ENCODE measurements at places on chromosomes 12 and 14. TPM values are rescaled to one million over a fixed set of nuclear protein-coding genes. Genes with fewer than 3 reads are reported as not detected.

Gene GLS2
- total RNA-seq: 3.1 TPM

Gene KRT72
- total RNA-seq: 0.10 TPM

Gene FAM216A
- total RNA-seq: 24.4 TPM

Gene LRTM2
- 1.4 TPM for total RNA-seq

Gene SPIC
- total RNA-seq: not detected

Gene INSM2
- total RNA-seq: 1.5 TPM

Gene PSMC1
- total RNA-seq: 139 TPM

Gene VASH1
- total RNA-seq: 26.3 TPM

Gene RD3L
- not detected for total RNA-seq

Gene PLCZ1
- 0.33 TPM for total RNA-seq

Gene COL2A1
- total RNA-seq: 56.7 TPM

- DNase-seq: no peak
Measured at GRCh38 chr14:103641161-103641560, 12.2 kb downstream of the KLC1 start.

GRCh38 chr12:22656376-22656775 is 31.4 kb downstream of the ETNK1 start:
- no peak for DNase-seq

DNA sequence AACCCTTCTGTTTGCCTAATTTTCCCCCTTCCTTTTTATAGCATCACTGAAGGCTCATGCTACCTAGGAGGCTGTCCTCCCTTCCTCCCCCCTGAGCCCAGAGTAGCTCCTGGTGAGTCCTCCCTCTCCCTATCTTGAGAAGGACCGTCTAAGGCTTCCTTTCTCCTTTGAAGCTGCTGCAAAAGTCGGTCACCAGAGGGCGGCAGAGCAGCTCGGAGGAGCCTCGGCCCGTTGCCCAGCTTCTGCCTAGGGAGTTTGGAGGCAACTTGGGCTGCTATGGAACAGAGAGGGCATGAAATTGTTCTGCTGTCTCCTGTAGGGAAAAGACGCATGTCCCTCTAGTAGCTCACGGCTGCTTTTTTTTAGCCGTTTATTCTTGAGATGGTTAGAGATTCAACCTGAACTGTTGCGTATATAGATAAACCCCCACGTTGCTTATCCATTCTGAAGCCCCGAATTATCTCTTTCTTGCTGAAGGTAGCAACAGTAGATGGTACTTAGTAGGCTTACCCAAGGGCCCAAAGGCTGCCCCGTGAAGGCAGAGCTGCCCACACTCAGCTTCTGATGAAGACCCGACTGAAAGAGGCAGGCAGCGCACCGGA is 5.7 kb downstream of the WNT5B start:
- no peak for DNase-seq

- peak; percentile 23 for DNase-seq
Measured at GRCh38 chr12:109387425-109388166, 39.9 kb downstream of the MYO1H start.

DNA sequence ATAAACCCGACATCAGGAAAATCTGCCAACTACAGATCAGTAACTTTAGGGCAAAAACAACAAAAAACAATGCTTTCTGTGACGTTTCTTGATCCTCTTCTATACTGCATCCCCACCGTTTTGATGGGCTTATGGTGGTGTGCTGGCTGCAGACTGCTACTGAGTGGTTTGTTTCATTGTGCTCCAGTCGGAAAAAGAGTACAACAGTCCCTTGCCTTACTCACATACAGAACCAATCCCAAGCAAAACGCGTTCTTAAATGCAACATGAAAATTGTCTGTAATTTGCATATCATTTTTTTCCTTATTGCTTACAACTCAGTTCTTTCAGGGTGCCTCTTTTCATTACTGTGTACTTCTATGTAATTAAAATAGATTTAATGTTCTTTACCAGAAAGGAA is 2.3 kb downstream of the ETV6 start:
- no peak for DNase-seq

- no peak for DNase-seq
Measured at GRCh38 chr12:104292872-104293794, 10.4 kb upstream of the EID3 start.

GRCh38 chr12:113803759-113804140 is 162.4 kb downstream of the RBM19 start:
- DNase-seq: no peak

GRCh38 chr12:96811083-96811482 is 96.0 kb upstream of the NEDD1 start:
- DNase-seq: no peak

DNA sequence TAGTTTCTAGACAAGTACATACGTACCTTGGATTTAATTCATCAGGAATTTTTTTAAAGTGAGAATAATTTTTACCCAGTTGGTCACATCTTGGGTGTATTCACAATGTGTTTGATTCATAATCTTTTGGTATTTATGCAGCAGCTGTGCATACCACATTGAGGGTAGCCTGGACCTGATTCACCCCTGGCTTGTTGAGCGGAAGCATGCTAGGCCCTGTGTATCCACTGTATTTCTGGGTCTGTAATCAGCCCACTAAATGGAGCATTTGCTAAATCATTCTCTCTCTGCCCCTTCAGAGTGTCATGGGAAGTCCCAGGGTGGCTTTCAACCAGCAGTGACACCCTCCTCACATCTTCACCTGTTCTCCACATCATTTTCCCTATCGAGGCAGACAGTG is 203.8 kb upstream of the RGS6 start:
- no peak for DNase-seq

- peak; percentile 87 for DNase-seq
Measured at GRCh38 chr12:45289245-45290215, 73.6 kb downstream of the ANO6 start.

DNA sequence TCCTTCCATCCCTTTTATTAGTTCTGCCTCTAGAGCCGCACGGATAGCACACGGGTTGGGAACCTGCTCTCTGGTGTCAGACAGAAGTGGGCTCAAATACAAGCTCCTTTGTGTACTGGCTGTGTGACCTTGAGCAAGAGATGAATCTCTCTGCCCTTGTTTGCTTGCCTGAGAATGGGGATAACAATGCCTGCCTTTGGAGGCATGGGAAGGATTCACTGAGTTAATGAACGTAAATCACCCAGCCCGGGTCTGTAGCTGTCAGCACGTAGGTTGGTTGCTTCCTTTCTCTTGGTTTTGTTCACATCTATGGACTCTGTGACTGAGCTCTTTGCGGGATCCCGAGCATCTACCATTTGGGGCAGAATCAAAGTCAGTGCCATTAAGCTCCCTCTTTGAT is 79.3 kb upstream of the NRXN3 start:
- no peak for DNase-seq

GRCh38 chr14:50030036-50030435 is 86.3 kb downstream of the VCPKMT start:
- DNase-seq: no peak

- DNase-seq: no peak
Measured at GRCh38 chr12:110270125-110270962, 10.7 kb upstream of the ATP2A2 start.

DNA sequence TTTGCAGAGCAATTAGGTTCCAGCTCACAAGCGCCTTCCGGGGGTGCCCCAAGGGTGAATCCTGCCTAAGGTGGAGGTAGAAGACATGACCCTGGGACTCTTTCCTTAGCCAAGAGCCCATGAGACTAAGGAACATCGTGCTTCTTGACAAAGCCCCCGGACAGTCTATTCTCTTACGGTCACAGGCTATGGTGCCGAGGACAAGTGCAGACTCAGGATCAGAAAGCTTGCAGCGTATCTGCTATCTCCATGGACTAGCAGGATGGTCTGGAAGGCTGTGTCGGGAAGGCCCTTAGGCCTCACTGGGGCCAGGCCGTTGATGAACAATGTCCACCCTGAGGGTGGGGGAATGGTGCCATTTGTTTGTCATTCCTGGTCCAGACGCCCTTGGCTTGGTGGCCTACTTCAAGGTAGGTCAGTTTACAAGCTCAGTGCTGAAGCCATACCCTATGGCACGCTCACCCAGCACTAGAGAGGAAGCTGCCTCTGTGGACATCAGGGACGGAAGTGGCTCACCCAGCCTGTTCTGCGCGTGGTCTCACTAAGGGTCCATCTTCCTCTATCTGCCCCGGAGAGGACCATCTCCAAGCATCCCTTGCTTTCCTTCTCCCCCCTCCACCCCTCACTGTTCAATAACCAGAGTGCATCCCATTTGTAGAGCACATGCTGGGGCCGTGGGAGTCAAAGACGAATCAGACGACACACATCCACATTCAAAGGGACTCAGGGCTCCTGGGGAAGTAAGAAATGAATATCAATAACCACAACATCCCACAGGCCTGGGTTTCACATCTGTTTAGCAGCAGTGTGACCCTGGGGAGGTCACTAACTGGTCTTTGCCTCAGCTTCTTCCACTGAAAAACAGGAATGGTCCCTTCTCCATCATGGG is 45.0 kb upstream of the IQSEC3 start:
- DNase-seq: no peak

GRCh38 chr12:131050463-131051154 is 96.9 kb downstream of the ADGRD1 start:
- no peak for DNase-seq

DNA sequence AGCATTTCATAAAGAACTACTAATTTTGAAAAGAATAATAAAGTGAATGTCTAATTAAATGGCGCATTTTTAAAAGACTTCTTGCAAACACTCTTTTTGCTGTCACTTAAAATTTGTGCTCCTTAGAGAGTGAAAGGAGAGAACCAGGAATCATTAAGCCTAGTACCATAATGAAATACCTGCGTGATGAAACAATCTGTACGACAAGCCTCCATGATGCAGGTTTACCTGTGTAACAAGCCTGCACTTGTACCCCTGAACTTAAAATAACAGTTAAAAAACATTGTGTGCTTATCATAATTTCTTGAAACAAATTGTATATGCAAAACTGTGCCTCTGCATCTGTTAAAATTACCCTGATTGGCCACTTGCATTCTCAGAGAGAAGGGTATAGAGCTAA is 108.1 kb downstream of the MGAT4C start:
- DNase-seq: peak; percentile 2

DNA sequence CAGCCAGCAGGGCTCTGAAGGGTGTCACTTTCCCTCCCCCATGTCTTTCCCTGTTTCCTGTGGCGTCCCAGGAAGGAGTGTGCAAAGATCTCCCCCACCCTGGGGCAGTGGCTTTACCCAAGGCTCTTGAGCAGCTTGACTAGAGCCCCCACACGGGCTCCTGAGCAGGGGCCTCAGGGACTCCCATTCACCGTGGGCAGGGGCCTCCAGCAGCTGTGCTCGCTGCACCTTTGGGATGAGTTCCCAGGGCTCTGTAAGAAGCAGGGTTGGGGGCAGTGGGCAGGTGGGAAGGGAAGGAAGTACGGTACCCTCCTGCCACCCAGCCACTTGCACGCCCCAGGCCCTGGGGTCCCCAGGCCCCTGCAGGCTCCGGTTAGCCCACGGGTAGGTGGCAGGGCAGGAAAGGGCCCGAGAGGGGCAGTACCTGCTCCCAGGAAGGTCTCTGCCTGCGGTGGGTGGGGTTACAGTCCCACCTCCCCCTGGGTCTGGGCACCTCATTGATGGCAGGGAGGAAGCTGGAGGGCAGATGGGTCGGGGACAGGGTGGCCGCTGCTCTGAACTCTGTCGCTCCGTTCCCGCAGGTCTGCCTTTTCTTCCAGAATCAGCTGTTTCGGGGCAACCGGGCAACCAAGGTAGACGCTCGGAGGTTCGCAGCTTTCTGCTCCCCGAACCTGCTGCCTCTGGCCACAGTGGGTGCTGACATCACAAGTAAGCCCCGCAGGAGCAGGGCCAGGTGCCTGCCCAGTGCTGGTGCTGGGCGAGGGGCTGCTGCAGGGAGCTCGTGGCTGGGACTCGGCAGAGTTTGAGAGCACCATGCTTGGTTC is 13.0 kb downstream of the ASPG start:
- no peak for DNase-seq

DNA sequence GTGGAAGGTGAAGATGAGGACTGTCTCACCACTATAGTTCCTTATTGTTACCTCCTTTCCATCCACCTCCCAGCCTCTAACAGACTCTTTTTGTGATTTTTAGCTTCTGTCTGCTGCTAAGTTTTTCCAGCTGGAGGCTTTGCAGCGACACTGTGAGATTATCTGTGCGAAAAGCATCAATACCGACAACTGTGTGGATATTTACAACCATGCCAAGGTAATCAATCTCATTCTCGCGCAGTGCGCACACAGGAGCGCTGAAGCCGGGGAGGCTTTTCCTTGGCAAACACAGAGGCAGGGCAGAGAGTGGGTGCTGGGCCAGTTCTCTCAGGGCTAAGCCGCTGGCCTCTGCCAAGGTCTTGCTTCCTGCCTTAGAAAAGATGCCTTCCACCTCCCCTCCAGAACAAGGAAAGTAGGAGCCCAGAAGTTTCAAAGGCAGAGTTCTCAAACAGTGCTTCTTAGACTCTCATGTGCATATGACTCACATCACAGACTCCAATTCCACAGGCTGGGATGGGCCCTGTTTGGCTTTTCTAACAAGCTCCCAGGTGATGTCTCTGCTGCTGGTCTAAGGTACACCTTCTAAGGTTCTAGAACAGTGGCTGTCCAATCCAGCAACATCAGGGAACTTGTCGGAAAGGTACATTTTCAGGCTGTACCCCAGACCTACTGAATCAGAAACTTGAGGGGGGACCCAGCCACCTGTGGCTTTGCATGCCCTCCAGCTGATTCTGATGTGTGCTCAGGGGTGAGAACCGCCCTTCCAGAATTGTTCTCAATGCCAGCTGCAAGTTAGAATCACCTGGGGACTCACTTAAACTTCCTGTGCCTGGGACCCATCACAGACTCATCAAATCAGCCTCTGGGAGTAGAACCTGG is 33.8 kb upstream of the PWP1 start:
- DNase-seq: no peak

GRCh38 chr14:90405755-90406154 is 8.9 kb downstream of the CALM1 start:
- no peak for DNase-seq

DNA sequence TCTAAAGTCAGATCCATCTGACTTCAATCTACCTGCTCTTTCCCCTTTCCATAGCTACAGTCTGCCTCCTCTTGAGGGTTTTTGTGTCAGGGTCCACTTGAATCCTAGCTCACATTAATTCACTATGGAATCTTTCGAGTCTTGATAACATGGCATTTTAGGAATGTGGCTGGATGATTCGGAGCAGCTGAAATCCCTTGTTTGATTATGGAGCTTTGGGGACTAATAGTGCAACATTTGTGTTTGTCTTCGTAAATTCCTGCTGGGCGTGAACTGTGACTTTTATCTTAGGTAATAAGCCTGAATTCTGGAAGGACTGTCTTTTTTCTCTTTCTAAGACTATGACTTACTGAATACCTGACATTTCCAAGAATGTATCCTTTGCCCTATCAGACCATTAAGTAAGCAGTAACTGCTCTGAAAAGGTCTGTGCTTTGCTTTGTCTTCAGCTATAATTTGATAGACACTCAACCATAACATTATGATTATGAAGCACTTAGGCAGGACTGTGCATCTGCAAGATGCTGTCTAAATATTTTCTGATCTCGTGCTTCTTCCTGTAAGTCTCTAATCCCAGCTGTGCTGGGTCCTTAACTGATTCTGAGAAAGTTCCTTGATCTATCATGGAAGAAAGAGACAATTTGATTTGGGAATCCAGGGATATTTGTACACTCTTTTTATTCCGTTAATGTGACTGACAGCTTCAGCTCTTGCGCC is 19.0 kb upstream of the PELI2 start:
- no peak for DNase-seq

DNA sequence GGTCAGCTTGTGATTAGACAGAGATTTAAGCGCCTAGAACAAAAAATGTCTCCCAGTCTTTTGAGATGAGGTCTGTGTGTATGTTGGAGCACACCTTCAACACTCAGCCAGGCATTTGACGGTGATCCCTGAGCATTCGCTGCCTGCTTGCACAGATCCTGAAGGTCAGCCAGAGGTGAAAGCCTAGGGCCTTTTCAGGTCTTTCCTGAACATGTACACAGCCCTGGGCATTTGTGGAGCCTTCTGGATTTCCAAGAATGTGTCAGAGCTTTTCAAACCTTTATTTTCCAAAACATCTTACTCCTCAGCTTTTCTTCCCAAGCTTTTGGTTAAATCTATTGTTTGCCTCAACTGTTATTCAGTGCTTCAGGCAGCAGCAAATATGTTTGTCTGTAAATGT is 59.1 kb upstream of the AMN start:
- DNase-seq: no peak

Data from spinal cord (tissue), 10 donors.